ENCODE measurements at places on chromosomes 6 and 20.

GRCh38 chr20:57013217-57013616 is 253.2 kb downstream of the BMP7 start:
- DNase-seq = no peak

GRCh38 chr6:6699741-6700367 is 111.3 kb downstream of the LY86 start:
- no peak for DNase-seq

DNA sequence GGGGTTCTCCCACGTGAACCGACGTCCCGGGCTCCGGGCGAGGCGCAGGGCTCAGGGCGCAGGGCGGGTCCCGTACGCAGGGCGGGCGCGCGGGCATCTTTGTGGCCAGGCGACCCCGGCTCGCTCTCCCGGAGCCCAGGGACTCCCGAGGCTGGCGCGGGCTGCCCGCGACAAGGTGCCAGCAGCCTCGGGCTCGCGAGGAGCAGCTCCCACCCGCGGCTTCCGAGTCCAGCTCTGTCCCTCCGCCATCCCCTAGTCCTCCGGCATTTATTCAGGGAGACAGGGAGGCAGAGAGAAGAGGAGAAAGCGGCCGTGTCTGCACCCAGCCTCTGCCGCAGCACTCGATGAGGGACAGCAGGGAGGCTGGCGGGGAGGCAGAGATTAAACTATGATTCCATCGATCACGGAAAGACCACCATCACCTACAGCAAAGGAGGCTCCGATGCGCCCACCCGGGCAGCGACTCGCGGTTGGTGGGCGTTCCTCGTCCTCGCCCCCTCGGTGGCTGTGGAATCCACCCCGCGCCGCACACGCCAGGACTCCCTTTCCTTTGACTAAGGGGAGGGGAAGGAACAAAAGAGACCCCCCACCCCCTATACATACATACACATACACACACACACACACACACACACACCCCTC is 1.1 kb downstream of the RGS17 start:
- DNase-seq = no peak

DNA sequence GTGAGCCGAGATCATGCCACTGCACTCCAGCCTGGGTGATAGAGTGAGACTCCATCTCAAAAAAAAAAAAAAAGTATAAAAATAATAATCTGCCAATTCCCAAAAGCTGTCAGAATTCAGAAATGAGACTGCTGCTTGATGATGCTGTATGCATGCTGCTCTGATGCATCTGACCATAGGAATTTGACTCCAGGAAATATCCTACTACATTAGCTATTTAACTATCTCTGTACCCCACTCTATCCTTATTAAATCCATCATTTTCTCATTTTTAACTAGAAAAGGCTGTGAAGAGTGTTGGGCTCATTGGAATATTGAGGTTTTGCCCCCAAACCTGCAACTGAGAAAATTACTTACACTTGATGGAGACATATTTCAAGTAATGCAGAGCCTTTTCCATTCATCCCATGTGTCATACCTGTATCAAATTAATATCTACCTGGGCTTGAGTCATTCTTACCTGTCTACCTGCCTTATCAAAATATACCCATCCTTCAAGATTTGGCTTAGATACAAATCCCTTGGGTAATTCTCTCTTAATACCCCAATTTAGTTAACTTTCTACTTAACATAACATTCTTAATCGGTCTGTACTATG is 135.2 kb upstream of the PREP start:
- DNase-seq = no peak
